ENCODE measurements at places on chromosomes 5 and 9.

GRCh38 chr9:79742110-79742721 lies 170.5 kb downstream of the TLE4 start:
- no peak for DNase-seq

- DNase-seq: peak; percentile 95
These were observed 65.9 kb downstream of the SHOC1 start for GRCh38 chr9:111728617-111729366.

DNA sequence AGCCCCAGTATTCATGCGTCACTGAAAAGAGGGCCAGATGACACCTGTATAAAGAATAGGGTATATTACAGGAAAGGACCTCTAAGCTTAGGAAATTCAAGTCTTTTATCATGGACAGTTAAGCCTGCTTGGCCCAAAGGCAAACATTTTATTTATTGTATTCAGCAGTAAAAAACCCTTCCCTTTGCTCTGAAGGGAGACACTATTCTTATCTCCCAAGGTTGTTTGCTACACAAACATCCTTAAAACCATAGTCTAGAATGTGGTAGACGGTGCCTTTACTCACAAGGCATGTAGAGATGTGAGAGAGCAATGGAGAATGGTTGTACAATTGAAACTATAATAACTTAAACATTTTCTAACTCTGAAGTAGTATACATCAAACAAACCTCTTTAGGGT lies 33.9 kb downstream of the FTMT start:
- DNase-seq: no peak

- no peak for DNase-seq
These were observed 131.9 kb downstream of the DCP2 start for GRCh38 chr5:113108485-113108884.

DNA sequence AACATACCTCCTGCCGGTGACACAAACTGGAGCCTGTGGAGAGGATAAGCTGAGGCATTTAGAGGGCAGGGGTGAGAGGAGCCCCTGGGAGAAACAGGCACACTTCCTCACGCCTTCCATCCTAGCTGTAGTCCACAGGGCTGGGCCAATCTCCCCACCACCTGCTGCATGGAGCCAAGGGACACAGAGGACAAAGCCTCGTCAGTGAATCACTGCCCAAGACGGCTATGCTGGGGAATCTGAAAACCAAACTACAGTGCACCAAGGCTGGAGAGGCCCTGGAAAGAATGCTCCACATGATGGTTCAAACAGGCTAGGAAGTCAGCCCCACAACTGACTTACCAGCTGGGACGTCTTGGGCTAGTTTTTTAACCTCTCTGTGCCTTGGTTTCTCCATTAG lies 57.0 kb downstream of the SHB start:
- DNase-seq: no peak

All from fibroblast of upper back skin (primary cell).